ENCODE measurements at places on chromosomes 11 and 22. TPM values are rescaled to one million over a fixed set of nuclear protein-coding genes. Genes with fewer than 3 reads are reported as not detected.

DNA sequence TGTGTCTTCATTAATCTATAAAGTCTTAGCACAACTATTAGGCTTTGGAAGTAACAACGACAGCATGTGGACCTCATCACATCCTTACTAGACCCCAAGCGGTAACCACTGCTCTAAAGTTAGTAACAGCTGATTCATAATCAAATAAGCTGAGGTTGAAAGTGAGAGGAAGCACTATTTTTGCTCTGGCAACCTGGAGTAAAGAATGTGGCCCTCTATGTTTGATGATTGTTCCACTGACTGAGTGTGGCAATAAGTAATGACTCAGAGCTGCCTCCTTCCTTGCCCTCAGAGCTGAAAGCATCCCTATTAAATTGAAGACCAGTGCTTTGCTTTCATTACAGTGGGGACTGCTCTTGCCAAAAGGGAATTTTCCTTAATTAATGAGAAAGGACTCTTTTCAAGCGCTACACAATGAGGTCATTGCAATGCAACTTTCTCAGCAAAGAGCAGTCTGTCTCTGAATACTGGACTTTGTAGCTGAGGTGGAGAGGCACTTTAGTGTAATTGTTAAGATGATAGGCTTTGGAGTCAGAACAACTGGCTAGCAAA lies 906.1 kb upstream of the RAG2 start:
- DNase-seq: no peak

GRCh38 chr22:23743303-23743705 lies 7.6 kb downstream of the ZNF70 start:
- DNase-seq: no peak

- DNase-seq: no peak
Measured at GRCh38 chr22:44451016-44451415, 47.0 kb downstream of the RTL6 start.

GRCh38 chr11:28657378-28658030 lies 549.3 kb downstream of the METTL15 start:
- DNase-seq: no peak

Gene CRYBB2
- not detected for total RNA-seq

All from esophagus muscularis mucosa (tissue), 4 donors.